Activated CD8-positive, alpha-beta T cell treated with anti-CD3 and anti-CD28 coated beads for 36 hours (primary cell): ENCODE measurements at places on chromosomes 5 and 9. TPM values are rescaled to one million over a fixed set of nuclear protein-coding genes. Genes with fewer than 3 reads are reported as not detected.

GRCh38 chr5:83993803-83994202, 273.1 kb upstream of the HAPLN1 start:
- DNase-seq, result no peak
- no peaks in the 10 kb centered on the region for H3K27me3 ChIP-seq
- no peak overlapping the region for H3K27ac ChIP-seq
- H3K4me1 ChIP-seq, result no peaks in the 10 kb centered on the region

- no peak overlapping the region for H3K4me3 ChIP-seq
- no peak for DNase-seq
- H3K27me3 ChIP-seq, result no peaks in the 10 kb centered on the region
- no peak overlapping the region for H3K27ac ChIP-seq
- no peaks in the 10 kb centered on the region for H3K4me1 ChIP-seq
Measured at GRCh38 chr9:12696931-12697622, 3.9 kb downstream of the TYRP1 start.

GRCh38 chr5:60350794-60351193, 349.2 kb downstream of the DEPDC1B start:
- no peaks in the 10 kb centered on the region for H3K4me1 ChIP-seq
- H3K36me3 ChIP-seq, result no peaks in the 10 kb centered on the region
- H3K27ac ChIP-seq, result no peak overlapping the region
- no peaks in the 10 kb centered on the region for H3K27me3 ChIP-seq
- no peak for DNase-seq

PPP2R2B gene
- 0.56 TPM for total RNA-seq

AGXT2 gene
- total RNA-seq, result not detected

KCNMB1 gene
- total RNA-seq, result not detected

ECM2 gene
- total RNA-seq, result not detected

DNA sequence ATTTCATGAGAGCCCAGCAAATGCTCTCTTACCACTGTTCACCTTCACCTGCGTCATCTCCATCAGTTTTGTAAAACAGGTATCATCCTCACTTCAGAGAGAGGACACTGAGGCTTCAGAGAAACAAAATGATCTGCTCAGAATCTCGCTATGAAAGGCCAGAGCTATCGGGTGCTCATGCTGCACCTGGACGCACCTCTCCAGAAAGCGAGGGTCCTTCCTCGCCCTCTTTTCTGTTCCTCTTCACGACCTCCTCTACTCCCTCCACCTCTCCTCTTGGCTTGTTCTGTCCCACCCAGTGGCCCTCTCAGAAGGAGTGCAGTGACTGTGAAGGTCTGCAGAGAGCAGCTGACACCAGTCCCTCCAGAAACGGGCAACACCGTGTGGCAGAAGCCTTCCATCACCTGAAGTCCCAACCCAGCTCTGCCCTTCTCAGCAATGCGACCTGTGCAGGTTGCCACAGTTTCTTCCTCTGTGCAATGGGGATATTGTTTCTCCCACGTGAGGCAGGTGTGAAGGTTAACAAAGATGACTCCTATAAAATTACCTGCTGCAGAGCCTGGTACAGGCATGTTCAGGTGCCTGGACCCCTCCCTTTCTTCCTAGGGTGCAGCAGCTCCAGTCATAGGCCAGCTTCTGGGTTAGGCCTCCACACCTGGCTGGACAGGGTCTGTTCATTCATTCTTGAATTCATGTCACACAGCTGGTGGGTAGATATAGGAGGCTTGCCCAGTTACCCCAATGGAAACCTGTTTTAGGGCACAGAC, 45.3 kb upstream of the ANGPTL2 start:
- H3K4me3 ChIP-seq, result no peak overlapping the region
- H3K27me3 ChIP-seq, result no peaks in the 10 kb centered on the region
- H3K36me3 ChIP-seq, result no peaks in the 10 kb centered on the region
- H3K27ac ChIP-seq, result no peak overlapping the region

DBH gene
- not detected for total RNA-seq

NRG2 gene
- not detected for total RNA-seq

DNA sequence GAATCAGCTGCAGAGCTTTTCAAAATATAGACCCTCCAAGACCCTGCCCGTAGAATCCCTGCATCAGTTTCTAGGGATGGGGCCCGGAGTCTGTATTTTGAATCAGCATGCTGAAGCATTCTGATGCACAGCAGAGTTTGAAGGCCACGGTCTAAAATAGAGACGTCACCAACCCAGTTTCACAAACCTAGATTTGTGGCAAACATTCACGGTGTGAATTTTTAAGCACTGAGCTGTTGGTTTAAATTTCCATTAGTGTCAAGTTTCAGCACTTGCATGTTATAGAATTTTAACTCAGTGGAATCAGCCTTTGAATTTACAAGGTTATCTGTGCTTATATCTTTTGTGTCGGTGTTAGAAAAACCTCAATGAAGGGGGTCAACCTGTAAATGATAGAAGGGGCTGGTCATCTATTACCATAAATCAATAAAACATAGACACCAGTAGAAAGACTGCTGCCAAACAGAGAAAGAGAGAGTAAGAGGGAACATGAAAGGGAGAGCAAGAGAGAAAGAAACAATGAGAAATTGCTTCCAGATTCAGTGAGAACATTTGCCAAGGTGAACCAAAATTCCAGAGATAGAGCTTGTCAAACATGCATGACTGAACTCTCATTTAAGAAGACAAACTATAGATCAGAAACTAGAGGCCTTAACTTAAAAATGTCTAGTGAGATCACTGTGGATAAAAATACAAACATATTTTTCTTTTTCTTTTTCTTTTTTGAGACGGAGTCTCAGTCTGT, 414.9 kb downstream of the ZSWIM6 start:
- H3K27me3 ChIP-seq, result no peaks in the 10 kb centered on the region
- no peak for DNase-seq
- H3K27ac ChIP-seq, result no peak overlapping the region
